ENCODE measurements at places on chromosomes 2 and 18.

DNA sequence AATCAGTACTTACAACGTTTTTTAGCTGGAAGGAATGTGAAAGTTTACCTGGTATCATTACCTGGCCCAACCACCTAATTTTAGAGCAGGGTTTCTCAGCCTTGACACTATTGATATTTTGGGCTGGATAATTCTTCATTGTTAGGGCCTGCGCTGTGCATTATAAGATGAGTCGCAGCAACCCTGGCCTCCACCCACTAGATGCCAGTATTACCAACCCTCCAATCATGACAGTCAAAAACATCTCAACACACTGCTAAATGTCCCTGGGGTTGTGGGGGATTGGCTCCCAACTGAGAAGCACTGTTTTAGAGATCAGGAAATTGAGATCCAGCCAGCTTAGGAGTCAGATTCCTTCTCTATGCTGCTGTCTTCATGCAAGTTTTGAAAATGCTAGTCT, 265.3 kb upstream of the TCF4 start:
- DNase-seq = no peak

GRCh38 chr2:230660294-230661060, 52.2 kb upstream of the CAB39 start:
- no peak for DNase-seq

GRCh38 chr18:6106091-6106685, 210.9 kb upstream of the TMEM200C start:
- no peak for DNase-seq

GRCh38 chr2:238032755-238033337, 28.0 kb upstream of the SCLY start:
- no peak for DNase-seq

DNA sequence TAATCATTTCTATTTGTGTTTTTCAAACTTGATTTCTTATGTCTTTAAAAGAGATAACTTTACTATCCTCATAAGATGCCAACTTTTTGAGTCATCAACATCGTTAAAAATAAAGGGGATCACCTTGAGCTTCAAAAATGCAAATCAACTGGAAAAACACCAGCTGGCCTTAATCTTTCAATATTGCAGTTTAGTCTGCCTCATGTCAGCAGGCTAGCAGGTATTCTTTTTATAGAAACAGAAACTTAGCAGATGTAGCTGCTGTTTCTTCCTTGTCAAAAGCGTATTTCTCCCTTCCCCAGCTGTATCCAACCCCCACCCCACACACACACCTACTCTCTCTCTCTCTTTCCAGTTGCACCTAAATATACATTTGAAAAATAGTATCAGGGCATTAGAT, 154.1 kb upstream of the ZNF804A start:
- no peak for DNase-seq

DNA sequence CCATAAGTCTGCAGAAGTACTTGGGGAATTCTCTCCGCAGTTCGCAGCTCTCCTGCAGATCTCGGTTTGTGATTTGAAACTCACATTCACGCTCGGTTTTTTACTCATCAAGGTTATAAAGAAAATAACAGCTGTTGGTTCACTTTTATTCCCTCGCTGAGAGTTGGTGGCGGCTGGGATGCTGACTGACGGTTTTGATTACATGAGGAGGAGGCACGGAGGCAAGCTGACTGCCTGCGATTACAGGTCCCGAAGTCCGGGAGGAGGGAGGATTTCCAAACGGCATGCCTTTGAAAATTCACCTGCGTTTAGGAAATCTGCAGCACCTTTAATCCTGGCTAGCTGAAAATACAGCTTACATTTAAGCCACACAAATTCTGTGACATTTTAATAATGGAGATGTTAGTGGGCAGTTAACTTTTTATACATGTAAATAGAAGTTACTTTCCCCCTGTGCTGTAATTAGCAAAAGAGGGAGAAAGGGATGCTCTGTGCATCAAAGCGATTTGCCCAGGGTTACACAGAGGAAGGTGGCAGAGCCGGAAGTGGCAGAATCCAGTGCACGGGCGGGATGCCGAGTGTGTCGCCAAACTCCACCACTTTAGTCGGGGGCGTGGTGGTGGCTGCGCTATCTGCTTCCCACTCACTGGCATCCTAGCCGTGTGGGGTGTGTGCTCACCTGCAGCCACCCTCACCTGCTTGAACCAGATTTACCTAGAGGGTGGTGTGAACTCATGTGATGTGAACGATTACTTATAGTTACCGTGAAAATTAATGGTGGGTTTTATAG, 14.7 kb downstream of the AGAP1 start:
- no peak for DNase-seq

DNA sequence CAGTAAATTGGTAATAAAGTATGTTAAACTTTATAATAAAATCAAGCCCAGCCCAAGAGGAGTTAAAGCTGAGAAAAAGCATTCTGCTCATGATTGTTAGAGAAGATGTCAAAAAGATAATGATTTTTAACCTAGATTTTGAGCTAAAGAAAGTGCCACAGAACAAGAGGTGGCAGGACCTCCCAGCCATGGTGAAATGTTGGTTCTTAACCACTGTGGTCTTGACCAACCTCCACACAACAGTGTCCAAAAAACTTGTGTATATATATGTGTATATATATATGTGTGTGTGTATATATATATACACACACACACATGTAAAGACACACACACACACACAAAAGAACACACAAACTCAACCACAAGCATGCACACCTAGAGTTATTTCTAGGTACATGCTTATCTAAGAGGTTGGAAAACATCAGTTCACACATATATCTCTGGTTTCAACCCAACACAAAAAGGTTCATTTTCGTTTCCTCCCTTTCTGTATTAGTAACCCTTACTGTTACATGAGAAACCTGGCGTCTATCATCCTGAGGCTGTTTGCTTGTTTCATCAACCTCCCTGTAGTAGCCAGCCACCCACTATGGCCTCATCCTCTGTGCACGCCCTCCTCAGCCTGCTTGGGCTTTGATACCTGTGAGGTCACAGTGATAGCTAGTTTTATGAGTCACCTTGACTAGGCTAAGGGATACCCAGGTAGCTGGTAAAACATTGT, 631.8 kb upstream of the ID2 start:
- no peak for DNase-seq

DNA sequence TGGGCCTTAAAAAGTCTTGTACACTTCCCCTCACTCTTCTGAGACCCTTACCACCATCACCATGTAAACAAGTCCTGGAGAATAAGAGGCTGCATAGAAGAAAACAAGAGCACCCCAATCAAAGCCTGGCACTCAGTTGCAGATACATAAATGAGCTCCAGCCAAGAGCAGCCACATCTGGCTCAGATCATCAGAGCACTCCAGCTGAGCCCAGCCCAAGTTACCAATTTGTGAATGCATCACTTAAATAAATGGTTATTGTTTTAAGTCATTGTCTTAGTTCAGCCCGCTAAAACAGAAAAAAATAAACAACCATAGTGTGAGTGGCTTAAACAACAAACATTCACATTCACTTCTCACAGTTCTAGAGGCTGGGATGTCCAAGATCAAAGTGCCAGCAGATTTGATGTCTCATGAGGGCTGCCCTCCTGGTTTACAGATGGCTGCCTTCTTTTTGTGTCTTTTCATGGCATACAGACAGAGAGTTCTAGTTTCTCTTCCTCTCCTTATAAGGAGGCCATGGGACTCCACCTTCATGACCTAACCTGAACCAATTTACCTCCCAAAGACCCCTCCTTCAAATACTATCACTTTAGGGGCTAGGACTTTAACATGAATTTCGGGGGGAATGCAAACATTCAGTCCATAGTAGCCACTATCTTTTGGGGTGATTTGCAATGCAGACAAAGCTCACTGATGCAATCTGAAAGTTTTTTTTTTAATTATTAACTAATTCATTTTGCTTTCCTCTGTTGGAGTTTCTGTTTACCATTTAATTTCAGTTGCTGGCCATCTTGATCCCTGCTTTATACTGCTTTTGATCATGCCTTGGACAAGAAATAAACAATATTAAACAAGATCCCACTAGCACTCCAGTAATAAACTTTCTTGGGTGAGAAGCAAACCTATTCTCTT, 187.5 kb upstream of the ACVR2A start:
- DNase-seq = no peak

DNA sequence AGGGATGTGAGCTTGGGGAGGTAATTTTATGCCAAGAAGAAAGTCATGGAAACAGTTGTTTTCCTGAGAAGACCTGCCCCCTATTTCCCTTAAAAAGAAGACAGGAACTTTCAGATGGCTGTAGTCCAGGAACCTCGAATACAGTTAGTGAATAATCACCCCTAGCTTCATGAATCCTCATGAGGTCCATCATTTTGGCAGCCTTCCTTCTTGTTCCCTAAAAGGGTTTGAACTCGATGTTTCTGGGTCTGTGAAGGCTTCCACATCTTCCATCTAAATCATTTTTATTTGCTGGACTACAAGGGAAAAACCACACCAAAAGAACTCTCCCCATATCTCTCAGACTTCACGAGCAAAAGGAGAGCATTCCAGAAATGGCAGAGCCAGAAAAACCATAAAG, 290.8 kb downstream of the SLC4A3 start:
- no peak for DNase-seq

DNA sequence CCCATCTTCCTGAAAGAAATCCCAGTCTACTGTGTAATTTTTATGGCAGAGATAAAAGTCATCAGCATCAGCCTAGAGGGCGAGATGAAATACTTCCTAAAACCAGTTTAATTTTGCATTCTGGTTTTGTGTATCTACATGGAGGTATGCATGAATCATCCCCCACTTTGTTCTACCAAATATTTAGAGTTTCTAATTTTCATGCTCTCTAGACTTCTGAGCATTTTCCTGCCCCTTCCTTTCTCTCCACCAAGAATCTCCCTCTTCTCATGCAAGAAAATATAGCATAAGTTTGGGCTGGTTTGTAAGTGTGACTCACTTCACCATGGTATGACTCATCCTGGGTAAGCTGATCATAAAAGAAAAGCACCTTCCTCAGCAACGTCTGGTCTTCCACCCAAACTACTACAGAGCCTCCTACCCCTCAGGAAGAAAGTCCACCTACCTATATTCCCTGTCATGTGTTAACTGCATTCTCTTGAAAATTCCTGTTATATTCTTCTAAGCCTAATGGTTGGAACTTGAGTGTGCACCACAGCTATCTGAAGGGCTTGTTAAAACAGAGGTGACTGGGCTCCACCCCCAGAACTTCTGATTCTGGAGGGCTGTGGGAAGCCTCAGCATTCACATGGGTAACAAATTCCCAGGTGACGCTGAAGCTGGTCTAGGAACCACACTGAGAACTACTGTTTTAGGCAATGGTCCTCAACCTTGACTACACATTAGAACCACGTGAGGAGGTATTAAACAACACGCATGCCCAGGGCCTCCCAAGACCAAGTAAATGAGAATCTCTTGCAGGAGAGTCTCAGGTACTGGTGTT, 37.4 kb upstream of the RAPGEF4 start:
- DNase-seq = peak; percentile 54

GRCh38 chr2:23420840-23421476, 36.0 kb downstream of the KLHL29 start:
- no peak for DNase-seq

DNA sequence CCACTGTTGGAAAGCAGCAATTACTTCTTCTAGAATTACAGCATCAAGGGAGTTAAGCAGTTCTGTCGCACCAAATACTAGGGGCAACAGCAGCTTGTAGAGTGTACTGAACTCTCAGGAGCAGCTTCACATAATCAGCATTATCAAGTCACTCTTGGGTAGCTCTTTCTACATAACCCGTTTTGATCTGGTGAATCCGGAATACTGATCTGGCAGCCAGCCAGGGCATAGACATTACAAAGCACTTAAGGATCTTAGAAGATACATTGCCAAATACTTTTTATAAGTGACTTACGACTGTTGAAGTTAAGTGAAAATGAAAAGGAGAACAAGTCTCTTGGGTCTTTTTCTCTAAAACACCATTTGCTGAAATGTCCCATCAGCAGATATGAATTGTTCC, 73.2 kb upstream of the NETO1 start:
- no peak for DNase-seq

Measured in BJ (cell line).